ENCODE measurements at places on chromosomes 12 and 14. TPM values are rescaled to one million over a fixed set of nuclear protein-coding genes. Genes with fewer than 3 reads are reported as not detected.
A peak's percentile ranks its signal among the peaks of the same experiment; 100 is the strongest.

CPM gene
- total RNA-seq = 1.2 TPM

DNA sequence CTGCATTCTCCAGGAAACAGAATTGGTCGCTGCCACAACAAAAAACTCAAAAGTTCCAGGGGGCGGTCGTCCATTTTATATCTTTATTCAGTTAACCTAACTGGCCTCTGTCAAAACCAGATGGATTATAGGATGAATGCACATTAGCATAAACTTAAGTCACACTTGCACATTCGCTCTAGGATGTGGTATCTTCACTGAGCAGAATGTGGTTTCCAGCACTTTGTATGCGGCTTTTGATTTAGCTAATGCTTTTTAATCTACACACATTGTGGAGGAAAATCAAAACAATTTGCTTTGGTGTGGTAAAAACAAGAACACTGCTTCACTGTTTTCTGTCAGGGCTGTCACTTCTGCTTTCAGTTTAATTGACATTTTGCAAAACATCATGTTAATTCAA is 4.5 kb downstream of the TAS2R50 start:
- 0 out of 3 replicates have a peak, but pooled peaks cover under 1% of the 10 kb centered on the region for H3K36me3 ChIP-seq
- H3K27ac ChIP-seq = no peak overlapping the region
- H3K27me3 ChIP-seq = no peaks in the 10 kb centered on the region
- DNase-seq = no peak
- no peaks in the 10 kb centered on the region for H3K4me1 ChIP-seq

DNA sequence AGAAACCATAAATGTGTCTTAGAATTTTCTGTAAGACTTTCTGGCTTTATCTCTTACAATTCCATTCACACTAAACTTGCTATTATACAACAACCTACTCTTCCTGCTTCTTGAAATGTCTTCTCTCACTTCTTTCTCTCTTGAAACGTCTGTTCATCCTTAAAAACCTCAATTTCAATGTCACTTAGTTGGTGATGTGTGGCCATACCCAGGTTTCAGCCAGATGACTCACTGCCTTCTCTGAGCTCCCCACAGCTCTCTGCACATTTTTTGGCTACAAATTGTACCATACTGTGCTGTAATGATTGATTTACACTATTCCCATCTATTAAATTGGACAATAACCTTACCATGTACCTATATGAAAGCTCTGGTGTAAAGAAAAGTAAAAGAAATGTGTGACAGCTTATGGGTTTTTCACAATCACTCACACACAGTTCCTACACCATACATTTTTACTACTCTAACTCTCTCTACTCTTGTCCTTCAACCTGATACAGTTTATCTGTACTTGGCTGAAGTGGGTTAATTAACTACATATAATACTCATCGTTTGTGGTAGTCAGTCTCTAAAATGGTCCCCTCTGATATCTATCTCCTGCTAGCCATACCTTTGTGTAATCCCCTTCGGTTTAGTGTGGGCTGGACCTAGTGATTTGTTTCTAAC is 222.1 kb downstream of the NELL2 start:
- no peak overlapping the region for H3K27ac ChIP-seq
- H3K27me3 ChIP-seq = no peaks in the 10 kb centered on the region
- peaks cover 3% of the 10 kb centered on the region for H3K36me3 ChIP-seq

DNA sequence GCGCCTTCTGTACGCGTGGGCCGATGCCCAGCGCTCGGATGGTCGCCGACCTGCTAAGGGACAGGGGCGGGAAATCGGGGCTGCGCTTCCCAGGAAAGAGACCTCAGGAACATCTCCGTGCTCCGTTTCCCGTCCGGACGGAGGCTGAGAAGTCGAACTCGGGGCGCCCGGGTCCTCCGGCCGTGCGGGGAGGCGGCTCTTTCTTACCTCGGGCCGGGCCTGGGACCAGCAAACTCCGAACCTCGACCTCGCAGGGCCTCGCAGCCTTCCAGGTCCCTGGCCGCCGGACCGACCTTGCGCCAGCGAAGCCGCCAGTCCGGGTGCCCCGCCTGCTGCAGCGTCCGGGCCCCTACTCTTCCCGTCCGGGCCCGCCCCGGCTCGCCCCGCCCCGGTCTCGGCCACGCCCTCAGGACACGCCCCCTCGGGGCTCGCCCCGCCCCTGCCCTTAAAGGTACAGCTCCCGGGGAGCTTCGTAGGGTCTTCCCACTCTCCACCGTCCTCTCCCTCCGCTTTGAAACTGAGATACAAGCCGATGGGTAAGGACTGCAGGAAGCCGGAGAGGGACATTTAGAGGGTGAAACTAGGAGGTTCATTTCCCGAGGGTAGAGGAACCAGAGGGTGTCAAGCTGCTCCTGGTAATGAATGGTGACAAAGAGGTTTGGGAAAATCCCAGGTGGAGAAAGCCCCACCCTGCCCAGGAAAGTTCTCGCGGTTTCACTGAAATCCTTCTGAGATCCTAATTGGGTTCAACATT is at the start of gene SLC8B1:
TSS of gene SLC8B1 (minus strand) at position 324 of the 754 bp plus-strand sequence. CDS start 2,231 bp downstream, outside the sequence.
- no peak within 1 kb of the TSS for H3K27ac ChIP-seq
- no peaks in the 10 kb centered on the region for H3K4me1 ChIP-seq
- H3K27me3 ChIP-seq = peaks cover 3% of the 10 kb centered on the region

CFAP73 gene
- not detected for total RNA-seq

VRTN gene
- 104 TPM for total RNA-seq

GRCh38 chr14:54918427-54918826 is 15.8 kb upstream of the GCH1 start:
- DNase-seq = no peak
- H3K4me3 ChIP-seq = no peak overlapping the region
- H3K27ac ChIP-seq = no peak overlapping the region
- no peaks in the 10 kb centered on the region for H3K4me1 ChIP-seq
- no peaks in the 10 kb centered on the region for H3K27me3 ChIP-seq

KLRC3 gene
- not detected for total RNA-seq

PTPRQ gene
- total RNA-seq = not detected

- DNase-seq = no peak
- no peak overlapping the region for H3K27ac ChIP-seq
- H3K27me3 ChIP-seq = no peaks in the 10 kb centered on the region
- no peaks in the 10 kb centered on the region for H3K36me3 ChIP-seq
- H3K4me1 ChIP-seq = no peaks in the 10 kb centered on the region
- H3K4me3 ChIP-seq = no peak overlapping the region
Measured at GRCh38 chr12:53346491-53346890, 10.3 kb upstream of the SP7 start.

GRCh38 chr14:38310420-38310995 is 54.6 kb upstream of the CLEC14A start:
- no peak overlapping the region for H3K4me3 ChIP-seq
- no peaks in the 10 kb centered on the region for H3K27me3 ChIP-seq
- peaks cover 4% of the 10 kb centered on the region for H3K4me1 ChIP-seq
- DNase-seq = no peak

PMCH gene
- total RNA-seq = not detected

DNA sequence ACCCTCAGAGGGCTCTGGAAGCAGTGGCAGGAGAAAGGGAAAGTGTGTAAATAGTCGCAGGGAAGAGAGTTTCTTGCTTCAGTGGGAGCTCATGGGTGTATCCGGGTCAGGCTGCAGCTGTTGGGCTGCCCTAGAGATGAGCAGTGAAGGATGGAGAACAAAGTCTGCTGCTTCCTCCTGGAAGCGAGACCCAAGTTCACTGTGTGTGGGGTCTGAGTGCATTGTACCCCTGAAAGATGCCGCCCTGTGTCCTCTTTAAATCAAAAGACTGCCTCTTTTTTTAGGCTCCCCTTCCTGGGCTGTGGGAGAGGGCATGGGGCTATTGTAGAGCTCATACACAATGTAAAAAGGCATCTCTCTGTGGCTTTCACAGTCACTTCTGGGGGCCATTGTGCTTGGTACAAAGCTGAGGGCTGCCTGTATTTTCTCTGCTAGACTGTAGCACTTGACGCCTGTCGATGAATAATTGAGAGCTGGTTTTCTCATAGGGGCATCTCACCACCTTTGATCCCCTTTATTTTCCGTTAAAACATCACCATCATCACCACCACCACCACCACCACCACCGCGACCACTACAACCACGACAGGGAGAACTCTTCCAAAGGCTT is 16.7 kb downstream of the CHST11 start:
- no peak overlapping the region for H3K27ac ChIP-seq
- no peaks in the 10 kb centered on the region for H3K27me3 ChIP-seq
- no peak overlapping the region for H3K4me3 ChIP-seq
- no peak for DNase-seq
- H3K36me3 ChIP-seq = no peaks in the 10 kb centered on the region

DNA sequence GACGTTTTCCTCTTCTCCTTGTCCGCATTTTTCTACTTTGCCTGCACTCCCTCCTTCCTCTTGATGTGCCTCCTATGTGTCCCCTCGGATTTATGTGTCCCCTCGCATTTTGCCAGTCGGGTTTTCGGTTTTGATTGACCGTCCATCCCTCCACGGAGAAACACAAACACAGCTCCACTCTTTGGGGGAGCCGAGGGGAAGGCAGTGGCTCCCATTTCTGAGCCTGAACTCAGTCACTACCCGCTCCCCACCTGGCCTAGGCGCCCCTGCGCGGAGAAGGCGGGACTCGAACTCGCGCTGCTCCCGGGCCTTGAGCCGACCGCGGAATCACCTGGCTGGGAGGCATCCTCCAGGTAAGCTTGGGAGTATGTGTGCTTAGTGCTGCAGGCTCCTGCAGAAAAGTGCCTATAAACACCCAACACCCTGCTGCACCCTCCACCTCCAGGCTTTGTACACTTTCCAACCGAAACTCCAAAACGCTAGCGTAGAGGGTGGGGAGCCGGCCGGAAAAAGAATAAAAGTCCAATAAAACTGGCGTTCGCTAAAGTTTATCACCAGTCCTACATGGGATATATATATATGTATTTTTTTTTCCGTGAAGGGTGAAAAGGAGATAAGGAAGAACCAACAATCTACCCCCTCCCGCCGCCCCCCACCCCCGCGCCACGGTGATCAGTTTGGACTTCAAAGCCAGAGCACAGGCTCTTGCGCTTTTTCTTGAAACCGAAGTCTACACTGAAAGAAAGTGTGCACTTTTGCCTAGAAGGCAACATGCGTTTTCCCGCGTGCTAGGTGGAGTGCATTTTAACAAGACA is 3.3 kb upstream of the CCND2 start:
- peaks cover 3% of the 10 kb centered on the region for H3K36me3 ChIP-seq
- H3K27me3 ChIP-seq = no peaks in the 10 kb centered on the region
- peak; percentile 53 for DNase-seq
- H3K4me1 ChIP-seq = peaks cover 2% of the 10 kb centered on the region

- H3K27me3 ChIP-seq = no peaks in the 10 kb centered on the region
- no peaks in the 10 kb centered on the region for H3K36me3 ChIP-seq
- H3K4me1 ChIP-seq = no peaks in the 10 kb centered on the region
- H3K4me3 ChIP-seq = no peak overlapping the region
- no peak overlapping the region for H3K27ac ChIP-seq
Measured at GRCh38 chr14:39781466-39781865, 349.2 kb upstream of the FBXO33 start.

- no peak overlapping the region for H3K27ac ChIP-seq
- DNase-seq = no peak
- H3K4me3 ChIP-seq = no peak overlapping the region
Measured at GRCh38 chr12:92695577-92695976, 7.2 kb upstream of the PLEKHG7 start.

DNA sequence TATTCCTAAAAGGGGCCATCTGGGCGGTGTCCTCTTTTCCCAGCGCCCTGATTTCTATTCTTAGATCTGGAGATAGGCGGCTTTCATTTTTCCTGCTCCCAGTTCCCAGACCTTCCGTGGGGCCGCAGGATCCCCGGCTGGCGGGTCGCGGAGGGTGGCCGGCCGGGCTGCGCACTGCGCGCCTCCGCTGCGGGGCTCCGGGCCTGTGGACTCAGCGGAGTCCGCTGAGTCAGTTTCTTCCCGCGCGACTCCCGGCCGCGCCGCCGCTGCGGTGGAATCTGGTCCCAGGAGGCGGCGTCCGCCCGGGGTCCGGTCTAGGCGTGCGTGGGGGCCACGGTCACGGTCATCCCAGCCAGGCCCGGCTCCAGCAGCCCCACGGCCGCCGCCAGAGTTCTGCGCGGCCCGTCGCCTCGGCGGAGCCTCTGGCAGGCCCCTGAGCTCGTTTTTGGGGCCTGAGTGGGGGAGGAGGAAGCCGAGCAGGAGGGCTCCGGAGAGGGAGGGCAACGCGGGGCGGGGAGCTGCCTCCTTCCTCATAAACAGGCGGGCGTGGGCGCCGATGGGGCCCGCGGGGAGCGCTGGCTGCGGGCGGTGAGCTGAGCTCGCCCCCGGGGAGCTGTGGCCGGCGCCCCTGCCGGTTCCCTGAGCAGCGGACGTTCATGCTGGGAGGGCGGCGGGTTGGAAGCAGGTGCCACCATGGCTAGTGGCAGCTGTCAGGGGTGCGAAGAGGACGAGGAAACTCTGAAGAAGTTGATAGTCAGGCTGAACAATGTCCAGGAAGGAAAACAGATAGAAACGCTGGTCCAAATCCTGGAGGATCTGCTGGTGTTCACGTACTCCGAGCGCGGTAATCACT is at the start of gene LRRK2:
TSS of gene LRRK2 (plus strand) at position 559 of the 853 bp plus-strand sequence. CDS start at position 694, 135 bp downstream.
- no peaks in the 10 kb centered on the region for H3K36me3 ChIP-seq
- peak; percentile 62 for DNase-seq
- H3K27me3 ChIP-seq = peaks cover 9% of the 10 kb centered on the region
- no peaks in the 10 kb centered on the region for H3K4me1 ChIP-seq
- H3K4me3 ChIP-seq = peak within 1 kb of the TSS; percentile 77
- H3K27ac ChIP-seq = no peak within 1 kb of the TSS

GRCh38 chr12:56630180-56630632 is at the start of gene BAZ2A:
Gene BAZ2A, minus strand, starts transcription at chr12:56630326. Its CDS starts 12,796 bp downstream, at chr12:56617530.
- peak within 1 kb of the TSS; percentile 98 for H3K4me3 ChIP-seq
- H3K27me3 ChIP-seq = no peaks in the 10 kb centered on the region
- no peak within 1 kb of the TSS for H3K27ac ChIP-seq
- peak; percentile 96 for DNase-seq
- H3K4me1 ChIP-seq = peaks cover 14% of the 10 kb centered on the region

DNA sequence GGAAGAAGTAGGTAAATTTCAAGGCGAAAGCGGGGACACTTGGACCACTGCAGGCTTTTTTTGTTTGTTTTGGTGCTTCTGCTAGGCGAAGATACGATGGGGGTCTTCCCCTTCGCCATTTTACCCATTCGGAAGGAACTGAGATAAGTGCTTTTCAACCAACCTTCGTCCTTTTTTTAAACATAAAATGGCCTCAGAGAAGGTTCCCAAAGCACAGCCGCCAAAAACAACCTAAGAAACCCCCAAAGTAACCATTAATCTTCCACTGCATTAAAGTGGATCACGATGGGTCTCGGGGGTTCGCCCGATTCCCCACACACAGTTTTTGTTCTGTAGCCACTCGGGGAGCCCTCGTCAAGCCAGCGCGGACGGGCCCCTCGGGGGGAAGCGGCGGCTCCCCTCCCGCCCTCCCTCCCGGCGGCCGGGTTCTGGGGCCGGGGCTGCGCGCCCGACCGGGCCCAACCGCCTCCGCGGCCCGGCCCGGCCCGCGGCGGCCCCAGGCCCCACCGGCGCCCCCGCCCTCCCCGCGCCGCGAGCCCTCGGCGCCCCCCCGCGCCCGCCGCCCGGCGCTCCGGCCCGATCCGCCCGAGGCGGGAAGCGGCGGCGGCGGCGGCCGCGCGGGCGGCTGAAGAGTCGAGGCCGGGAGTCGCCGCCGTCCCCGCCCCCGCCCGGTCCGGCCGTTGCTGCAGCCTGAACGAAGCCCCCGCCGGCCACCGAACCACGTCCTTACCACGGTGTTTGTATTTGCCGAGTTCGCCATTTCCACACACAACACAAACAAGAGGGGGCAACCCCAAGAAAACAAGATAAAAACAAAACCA is 790 bp downstream of the GTF2A1 start:
- peaks cover 24% of the 10 kb centered on the region for H3K36me3 ChIP-seq
- no peak for DNase-seq
- H3K4me1 ChIP-seq = no peaks in the 10 kb centered on the region
- H3K4me3 ChIP-seq = peak overlapping the region; percentile 99
- H3K27me3 ChIP-seq = no peaks in the 10 kb centered on the region

OR6C74 gene
- total RNA-seq = not detected

GRCh38 chr14:94461526-94462218 is 9.1 kb upstream of the SERPINA11 start:
- H3K27me3 ChIP-seq = no peaks in the 10 kb centered on the region
- no peaks in the 10 kb centered on the region for H3K4me1 ChIP-seq
- H3K4me3 ChIP-seq = no peak overlapping the region
- H3K36me3 ChIP-seq = no peaks in the 10 kb centered on the region
- no peak overlapping the region for H3K27ac ChIP-seq
- peak; percentile 12 for DNase-seq

BTG1 gene
- total RNA-seq = 32.0 TPM

All from H9 (cell line).